ENCODE measurements at places on chromosomes 6 and 20.

DNA sequence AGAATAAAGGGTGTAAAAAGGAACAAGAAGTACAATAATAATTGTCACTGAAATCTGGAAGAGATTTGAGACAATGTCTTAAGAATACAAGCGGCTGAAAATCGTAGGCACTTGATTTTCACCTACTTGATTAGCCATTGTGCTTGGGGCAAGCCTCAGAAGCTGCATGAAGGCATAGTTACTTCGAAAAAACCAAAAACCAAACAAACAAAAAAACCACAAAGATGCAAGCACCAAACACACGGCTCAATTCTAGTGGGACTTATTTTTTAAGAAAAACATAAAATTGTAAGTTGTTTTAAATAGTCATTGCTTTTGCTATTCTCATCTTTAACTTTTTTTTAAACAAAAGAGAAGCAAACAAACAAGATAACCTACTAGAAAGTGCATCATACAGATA lies 235.6 kb downstream of the OGFRL1 start:
- no peak for DNase-seq

DNA sequence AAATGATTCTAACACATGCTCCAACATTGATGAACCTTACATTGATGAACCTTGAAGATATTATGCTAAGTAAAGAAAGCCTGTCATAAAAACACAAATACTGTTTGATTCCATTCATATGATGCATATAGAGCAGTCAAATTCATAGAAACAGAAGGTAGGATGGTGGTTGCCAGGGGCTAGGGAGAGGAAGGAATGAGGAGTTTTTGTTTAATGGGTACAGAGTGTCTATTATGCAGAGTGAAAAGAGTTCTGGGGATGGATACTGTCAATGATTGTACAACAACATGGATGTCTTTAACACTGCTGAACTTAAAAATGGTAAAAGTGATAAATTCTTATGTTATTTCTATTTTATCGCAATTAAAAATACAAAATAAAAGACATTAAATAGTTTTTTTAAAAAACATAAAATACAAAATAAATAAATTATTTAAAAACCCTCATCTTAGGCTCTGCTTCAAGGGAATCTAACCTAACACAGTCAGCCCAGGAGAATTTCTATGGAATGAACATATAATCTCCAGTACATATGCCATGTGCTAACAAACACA lies 451.0 kb downstream of the PLCB1 start:
- no peak for DNase-seq

- DNase-seq = no peak
Observed at GRCh38 chr6:100381111-100381510, 83.6 kb downstream of the SIM1 start.

DNA sequence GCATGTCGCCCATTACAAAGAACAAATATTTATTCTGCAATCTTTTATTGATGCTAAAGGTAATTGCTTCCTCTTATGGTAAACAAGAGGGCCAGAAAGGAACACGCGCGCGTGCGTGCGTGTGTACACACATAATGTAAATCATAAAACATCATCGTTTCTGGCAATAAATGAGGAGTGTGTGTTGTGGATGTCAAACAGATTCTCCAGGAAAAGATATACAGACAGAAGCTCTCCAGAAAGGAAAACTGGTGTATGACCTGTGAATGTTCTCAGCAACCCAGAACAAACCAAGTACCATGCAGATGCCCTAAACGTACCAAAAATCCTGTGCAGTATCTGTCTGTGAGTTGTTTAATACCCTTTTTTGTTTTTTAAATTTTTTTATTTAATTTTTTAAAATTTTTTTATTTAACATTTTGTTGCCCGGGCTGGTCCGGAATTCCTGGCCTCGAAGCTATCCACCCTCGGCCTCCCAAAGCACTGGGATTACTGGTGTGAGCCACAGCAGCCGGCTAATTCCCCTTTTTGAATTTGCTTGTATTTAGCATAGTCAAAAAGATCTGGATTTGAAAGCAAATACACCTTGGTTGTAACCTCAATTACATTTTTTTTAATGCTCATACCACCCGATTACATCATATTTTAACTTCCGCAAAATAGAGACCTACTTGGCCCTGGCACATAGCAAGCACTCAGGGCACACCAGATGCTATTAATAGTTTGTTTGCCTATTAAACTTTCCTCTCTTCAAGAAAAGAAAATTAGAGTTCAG lies 909 bp upstream of the NUDT3 start:
- DNase-seq = no peak

DNA sequence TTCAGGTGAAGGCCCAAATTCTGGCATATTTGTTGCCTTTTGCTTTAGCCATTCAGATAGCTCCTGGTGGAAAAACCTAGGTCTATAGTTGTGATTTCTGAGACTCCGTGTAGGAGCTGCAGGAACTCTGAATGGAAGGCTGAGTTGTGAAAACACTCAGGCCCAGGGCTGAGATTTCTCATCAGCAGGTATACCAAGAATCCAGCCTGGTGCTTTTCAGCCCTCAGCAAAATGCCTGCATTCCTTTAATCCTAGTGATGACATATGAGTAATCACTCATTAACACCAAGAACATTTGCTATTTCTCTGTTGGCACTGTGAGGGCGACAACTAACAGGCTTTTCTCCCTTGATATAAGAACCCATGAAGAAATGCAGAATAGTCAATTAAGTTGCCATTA lies 546.1 kb upstream of the MAN1A1 start:
- DNase-seq = no peak

- DNase-seq = no peak
Observed at GRCh38 chr6:81511423-81511822, 241.1 kb downstream of the TENT5A start.

GRCh38 chr20:57438552-57438951 lies 47.4 kb downstream of the RBM38 start:
- DNase-seq = no peak

GRCh38 chr20:24961384-24962181 lies 12.5 kb downstream of the CST7 start:
- DNase-seq = no peak

GRCh38 chr6:11969092-11969491 lies 43.0 kb upstream of the HIVEP1 start:
- no peak for DNase-seq

GRCh38 chr20:59031564-59032022 lies 542 bp downstream of the ATP5F1E start:
- no peak for DNase-seq

- DNase-seq = no peak
Observed at GRCh38 chr20:58133020-58133808, 95.2 kb downstream of the ANKRD60 start.

DNA sequence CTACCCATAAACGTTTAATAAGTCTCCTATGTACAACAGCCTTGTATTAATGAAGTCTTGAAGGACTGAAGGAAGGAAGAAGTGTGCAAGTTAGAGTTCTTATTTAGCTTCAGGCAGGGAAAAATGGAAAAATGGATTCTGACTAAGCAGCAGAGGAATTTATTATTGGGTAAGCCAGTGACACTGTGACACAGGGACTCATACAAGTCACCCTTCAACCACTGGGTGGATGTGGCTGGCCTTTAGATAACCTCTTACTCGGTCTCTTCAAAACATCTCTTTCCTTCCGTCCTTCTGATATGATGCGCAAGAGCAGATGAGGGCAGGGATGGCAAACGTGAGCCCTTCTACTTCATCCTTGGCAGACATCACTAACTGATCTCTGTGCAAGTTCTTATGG lies 145.6 kb downstream of the DHX35 start:
- DNase-seq = no peak

DNA sequence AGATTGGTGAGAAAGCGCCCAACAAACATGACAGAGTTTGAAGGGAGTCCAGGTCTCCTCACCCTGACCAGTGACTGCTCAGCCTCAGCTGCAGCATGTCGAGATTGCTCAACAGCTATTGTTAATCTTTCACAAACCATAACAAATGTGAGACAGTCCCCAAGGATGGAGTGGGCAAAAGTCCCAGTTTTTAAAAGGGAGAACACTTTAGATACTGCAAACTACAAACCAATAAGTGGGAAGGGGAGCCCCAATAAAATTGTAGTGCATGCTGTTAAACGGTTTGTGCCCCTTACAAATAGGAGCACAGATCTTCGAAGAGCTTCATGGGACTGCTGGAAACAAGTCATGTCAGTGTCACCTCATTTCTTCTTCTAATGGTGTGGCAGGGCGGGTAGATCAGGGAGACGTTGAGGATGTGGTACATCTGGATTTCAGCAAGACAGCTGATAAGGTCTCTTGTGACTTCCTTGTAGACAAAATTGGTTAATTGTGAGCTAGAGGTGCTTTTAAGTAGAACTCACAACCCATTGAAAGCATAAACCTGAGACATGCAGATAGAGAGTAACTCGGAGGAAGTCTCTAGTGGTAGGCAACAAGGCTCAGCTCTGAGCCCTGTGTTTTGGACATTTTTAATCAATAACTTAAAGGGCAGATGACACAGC lies 134.0 kb upstream of the ARMC2 start:
- no peak for DNase-seq

- peak; percentile 66 for DNase-seq
Observed at GRCh38 chr20:52972190-52972937, at the start of gene TSHZ2. TSS of gene TSHZ2 (plus strand) at chr20:52972358. CDS start at chr20:52973294, 936 bp downstream.

GRCh38 chr6:71287038-71287437 lies 1.6 kb upstream of the OGFRL1 start:
- DNase-seq = no peak

DNA sequence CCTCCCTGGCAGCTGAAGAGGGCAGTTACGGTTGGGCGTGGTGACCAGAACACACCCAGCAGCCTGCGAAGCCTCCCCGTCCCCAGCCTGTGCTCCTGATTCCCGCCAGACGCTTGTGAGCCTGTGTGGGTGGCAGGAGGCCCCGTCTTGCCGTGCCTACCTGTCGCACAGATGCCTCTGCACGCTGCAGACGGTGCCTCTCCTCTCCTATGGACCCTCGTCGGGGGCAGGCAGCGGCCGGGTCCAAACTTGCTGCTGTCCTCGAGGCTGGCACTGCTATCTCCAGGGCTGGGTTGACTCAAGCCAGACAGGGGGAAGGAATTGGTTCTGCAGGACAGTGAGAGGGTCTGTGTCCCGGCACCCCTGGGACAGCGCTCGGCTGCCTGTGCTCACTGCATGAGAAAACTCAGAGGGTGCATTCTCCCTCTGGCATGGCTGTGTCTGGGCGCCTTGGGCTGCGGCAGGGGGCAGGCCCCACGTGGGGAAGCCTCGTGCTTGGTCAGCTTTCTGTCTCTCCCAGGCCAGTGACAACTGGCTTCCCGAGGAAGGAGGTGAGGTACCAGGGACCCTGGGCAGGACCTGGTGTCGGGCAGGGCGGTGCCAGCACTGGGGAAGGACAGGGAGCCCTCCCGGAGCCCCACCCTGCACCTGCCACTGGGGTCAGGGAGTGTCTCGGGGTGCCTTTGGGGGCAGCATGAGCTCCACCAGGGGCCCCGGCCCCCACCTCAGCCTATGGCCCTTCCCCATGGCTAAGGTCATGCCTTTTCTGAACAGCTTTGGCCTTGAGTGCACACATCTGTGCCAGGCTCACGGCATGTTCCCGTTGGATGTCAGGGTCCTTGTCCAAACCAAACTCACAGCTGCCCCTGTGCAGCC lies 127.5 kb downstream of the TAF4 start:
- DNase-seq = no peak

DNA sequence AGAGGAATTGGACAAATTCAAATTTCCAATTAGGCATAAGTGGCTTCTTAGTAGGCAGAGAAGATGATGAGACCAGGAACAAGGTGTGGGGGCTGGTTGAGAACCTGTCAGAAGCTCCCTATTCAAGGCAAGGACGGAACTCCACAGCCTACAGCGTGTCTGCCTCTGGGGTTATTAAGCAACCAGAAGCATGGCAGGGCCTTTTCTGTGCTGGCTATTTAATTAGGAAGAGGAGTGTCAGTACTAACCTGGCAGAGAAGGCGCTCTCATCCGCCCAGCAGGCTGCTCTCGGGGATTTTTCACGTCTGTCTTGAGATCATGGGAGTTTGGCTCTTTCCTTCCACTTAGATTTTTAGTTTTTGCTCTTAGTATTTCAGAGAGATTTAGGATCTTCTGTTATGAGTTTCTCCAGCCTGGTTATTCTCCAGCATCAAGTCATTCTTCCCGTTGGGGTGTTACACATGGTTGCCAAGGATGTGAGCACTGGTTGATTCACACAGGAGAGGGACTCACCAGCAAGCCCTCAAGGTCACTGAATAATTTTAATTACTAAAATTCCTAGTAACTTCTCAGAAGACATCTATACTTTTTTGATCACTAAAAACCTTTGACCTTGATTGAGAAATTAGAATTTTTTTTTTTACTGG lies 23.9 kb downstream of the ADTRP start:
- no peak for DNase-seq

- no peak for DNase-seq
Observed at GRCh38 chr6:57182017-57182432, 9.9 kb downstream of the BAG2 start.

DNA sequence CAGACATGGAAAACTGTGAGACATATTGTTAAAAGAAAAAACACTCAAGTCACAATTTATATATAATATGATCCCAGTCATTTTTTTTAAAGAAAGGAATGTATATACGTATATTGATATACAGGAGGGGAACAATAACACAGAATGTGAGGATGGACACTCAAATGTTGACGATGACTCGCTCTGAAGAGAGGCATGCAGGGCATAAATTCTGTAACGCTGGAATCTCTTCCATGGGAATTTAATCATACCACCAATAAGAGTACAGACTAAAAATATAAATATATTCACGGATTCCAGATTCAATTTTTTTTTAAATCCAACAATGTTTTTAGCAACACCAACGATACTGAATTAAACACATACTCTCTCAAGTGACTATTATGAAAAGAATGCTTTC lies 106.9 kb upstream of the CCDC28A start:
- no peak for DNase-seq

- no peak for DNase-seq
Observed at GRCh38 chr6:170317076-170317475, 10.5 kb downstream of the FAM120B start.

DNA sequence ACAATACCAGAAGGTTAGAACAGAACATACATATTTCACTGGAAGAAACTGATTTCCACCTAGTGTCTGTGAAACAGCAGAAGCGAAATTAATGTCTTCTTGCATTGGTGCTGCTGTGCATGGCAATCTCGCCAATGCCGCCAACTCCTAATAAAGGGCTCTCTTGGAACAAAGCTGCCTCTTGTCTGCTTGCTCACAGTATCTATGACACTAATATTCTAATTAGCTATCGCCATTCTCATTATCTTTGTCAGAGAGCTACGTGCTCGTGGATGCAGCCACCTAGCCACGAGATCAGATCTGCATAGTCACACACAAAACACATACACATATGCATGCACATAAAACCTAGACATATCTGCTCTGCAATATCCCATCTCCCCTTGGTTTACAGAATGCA lies 145.9 kb upstream of the OLIG3 start:
- DNase-seq = no peak

DNA sequence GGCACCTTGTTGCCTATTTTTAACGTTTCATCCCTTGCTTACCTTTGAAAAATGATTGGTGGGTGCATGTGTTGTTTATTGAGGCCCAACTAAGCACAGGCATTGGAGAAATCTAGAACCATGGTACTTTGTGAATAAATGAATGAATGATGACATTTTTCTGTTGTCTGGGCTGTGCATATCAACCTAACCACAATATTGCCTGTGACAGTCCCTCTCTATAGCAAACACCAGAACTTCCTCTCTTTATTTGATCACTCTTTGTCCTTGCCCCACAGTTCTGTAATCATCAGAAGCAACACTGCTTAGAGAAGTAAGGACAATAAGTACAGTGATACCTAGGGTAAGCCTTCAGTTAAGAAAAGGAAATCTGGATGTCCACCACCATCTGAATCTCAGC lies 75.1 kb downstream of the TBC1D7 start:
- no peak for DNase-seq

Measured in NCI-H446 treated with DMSO at 0.1 percent for 48 hours (cell line).